GF-D8 (cell line): ENCODE measurements at places on chromosomes 7 and 10.

DNA sequence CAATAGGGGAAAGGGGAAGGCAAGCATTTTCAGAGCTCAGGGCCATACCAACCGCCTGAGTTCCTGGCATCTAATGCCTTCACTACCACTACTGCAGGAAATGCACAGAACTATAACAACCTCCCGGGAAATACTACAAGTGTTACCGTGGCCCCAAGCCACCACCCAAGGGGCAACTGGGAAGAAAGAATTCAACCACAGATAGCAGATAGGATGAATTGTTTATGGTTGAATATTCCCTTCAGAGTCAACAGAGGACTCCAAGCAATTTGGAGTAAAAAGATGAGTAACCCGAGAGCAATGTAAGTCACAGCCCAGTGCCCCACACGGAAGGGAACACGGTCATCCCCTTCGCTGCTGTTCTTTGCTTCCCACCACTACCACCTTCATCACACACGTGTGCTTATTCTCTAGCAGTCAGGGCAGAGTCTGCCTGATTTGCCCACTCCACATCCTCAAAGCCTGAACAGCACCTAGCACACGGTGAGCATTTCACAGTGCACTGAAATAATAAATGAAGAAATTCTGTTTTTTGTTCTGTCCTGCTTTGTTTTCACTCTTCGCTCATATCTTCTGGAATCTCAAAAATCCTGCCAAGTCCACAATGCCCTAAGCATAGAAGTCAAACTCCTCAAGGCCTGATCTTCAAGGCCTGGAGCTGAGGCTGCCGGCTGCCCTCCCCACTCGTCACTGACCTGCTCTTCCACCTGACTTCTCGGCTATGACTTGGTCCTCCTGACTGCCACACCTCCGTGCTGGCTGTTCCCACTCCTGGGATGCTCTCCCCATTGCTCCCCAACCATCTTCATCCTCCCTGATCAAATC is 221.1 kb downstream of the KCNMA1 start:
- no peak for DNase-seq

- no peak for DNase-seq
Observed at GRCh38 chr7:106641416-106641815, 19.5 kb downstream of the CCDC71L start.

GRCh38 chr10:88707429-88708155 is 1.5 kb downstream of the LIPK start:
- no peak for DNase-seq

DNA sequence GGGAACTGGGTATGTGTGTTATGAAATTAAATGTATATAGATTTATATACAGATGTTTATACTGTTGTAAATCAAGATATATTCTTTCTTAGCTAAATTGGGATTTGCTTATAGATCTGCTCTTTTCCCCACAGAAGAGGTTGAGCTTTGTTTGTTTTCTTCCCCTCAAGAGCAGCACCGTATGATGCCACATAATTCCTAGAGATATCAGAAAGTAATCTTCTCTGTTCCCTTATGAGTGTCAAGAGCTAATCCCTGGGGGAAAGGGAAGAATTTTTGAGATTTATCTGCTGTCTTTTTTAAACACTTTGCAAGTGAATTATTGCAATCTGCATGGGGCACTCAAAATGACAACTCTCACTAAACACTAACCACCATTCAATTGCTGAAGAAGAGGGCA is 68.7 kb upstream of the SP4 start:
- no peak for DNase-seq

GRCh38 chr10:13769946-13770345 is 183.2 kb downstream of the PRPF18 start:
- no peak for DNase-seq

GRCh38 chr10:855671-856070 is 75.8 kb downstream of the LARP4B start:
- no peak for DNase-seq

- no peak for DNase-seq
Observed at GRCh38 chr7:25379351-25380300, 151.3 kb upstream of the NPVF start.
